ENCODE measurements at places on chromosomes 13 and 19. TPM values are rescaled to one million over a fixed set of nuclear protein-coding genes. Genes with fewer than 3 reads are reported as not detected.

DNA sequence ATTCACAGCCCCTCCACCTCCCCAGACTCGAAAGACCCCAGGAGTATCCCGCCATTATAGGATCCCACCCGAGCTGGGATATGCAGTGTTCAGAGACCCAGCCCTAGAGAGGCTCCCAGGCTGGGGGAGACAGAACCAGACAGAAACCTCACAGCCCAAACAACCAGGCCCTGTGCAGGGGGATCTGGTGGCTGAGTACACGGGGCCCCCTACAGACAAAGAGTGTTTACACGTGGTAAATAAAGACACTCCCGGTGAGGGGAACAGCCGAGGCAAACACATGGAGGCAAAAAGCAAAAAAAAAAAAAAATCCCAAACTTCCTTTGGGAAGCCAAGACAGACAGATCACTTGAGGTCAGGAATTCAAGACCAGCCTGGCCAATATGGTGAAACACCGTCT, 25.1 kb downstream of the TINCR start:
- no peak for DNase-seq

TSSK6 gene
- 0.32 TPM for total RNA-seq

GRCh38 chr19:57269515-57270250, 10.6 kb upstream of the ZNF460 start:
- no peak for DNase-seq

GRCh38 chr13:33828431-33829129, 10.6 kb downstream of the RFC3 start:
- no peak for DNase-seq

Data from Right ventricle myocardium inferior (tissue), 1 donor.